ENCODE measurements at places on chromosomes 2 and 18. TPM values are rescaled to one million over a fixed set of nuclear protein-coding genes. Genes with fewer than 3 reads are reported as not detected.

- H3K27me3 ChIP-seq = no peaks in the 10 kb centered on the region
- no peak overlapping the region for H3K27ac ChIP-seq
- H3K4me3 ChIP-seq = no peak overlapping the region
- no peak for DNase-seq
- no peaks in the 10 kb centered on the region for H3K4me1 ChIP-seq
Observed at GRCh38 chr2:72096181-72096580, 51.5 kb downstream of the CYP26B1 start.

- no peaks in the 10 kb centered on the region for H3K4me1 ChIP-seq
- H3K4me3 ChIP-seq = no peak overlapping the region
- H3K27me3 ChIP-seq = no peaks in the 10 kb centered on the region
- DNase-seq = no peak
- no peaks in the 10 kb centered on the region for H3K36me3 ChIP-seq
Observed at GRCh38 chr2:239763433-239764097, 261.6 kb downstream of the NDUFA10 start.

DNA sequence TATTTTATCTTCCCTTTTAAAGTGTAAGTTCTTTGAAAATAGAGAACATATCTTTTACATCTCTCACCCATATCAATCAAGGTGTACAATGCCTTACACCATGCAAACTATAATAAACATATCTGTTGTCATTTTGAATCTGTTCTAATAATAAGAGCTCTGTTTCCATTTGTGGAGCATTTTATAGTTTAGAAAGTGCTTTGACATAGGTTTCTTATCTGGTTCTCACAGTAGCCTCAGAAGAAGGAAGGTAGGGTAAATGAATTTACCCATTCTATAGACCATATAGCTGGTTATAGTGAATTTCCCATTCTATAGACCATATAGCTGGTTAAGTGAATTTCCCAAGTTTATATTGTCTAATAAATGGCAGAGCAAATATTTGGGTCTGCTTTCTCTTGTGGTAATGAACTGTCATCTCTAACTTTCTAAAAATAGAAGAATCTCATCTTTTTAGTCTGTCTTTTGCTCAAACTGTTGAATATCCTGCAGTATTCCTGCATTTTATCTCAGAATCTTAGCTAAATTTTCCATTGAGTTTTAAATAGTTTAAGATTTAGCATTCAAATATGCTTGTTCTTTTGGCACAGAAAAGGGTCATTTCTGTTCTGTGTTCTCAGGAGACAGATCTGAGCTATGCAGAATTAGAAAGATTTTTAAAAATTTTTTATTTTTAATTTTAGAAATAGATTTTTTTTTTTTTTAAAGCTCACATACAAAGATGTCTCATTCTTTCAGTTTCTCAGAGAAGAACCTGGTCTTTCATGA, 80.7 kb upstream of the STON1 start:
- DNase-seq = no peak
- H3K27me3 ChIP-seq = no peaks in the 10 kb centered on the region
- H3K36me3 ChIP-seq = no peaks in the 10 kb centered on the region
- no peak overlapping the region for H3K27ac ChIP-seq
- no peak overlapping the region for H3K4me3 ChIP-seq

GRCh38 chr2:235666213-235666781, 172.5 kb downstream of the AGAP1 start:
- peak overlapping the region; percentile 6 for H3K4me3 ChIP-seq
- no peaks in the 10 kb centered on the region for H3K27me3 ChIP-seq
- no peak overlapping the region for H3K27ac ChIP-seq

DNA sequence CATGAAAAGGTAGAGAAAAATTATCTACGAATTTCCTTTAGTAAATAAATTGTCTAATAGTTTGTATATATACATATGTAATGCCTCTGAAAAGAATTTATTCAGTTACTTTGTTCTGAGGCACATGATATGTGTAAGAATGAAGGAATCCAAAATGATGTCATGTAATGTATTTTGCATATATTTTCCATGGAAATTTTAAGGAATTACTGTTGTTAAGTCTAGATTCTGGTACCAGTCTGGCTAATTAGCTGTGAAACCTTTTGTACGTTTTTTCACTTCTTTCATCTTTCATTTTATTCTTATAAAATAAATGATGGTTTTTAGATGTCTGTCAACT, 12.3 kb downstream of the YIPF4 start:
- peaks cover 2% of the 10 kb centered on the region for H3K4me1 ChIP-seq
- no peaks in the 10 kb centered on the region for H3K27me3 ChIP-seq
- H3K36me3 ChIP-seq = no peaks in the 10 kb centered on the region
- no peak overlapping the region for H3K4me3 ChIP-seq

- no peak overlapping the region for H3K27ac ChIP-seq
- no peaks in the 10 kb centered on the region for H3K4me1 ChIP-seq
- DNase-seq = no peak
- H3K4me3 ChIP-seq = no peak overlapping the region
- no peaks in the 10 kb centered on the region for H3K27me3 ChIP-seq
Observed at GRCh38 chr2:180934911-180935310, 45.5 kb upstream of the UBE2E3 start.

DNA sequence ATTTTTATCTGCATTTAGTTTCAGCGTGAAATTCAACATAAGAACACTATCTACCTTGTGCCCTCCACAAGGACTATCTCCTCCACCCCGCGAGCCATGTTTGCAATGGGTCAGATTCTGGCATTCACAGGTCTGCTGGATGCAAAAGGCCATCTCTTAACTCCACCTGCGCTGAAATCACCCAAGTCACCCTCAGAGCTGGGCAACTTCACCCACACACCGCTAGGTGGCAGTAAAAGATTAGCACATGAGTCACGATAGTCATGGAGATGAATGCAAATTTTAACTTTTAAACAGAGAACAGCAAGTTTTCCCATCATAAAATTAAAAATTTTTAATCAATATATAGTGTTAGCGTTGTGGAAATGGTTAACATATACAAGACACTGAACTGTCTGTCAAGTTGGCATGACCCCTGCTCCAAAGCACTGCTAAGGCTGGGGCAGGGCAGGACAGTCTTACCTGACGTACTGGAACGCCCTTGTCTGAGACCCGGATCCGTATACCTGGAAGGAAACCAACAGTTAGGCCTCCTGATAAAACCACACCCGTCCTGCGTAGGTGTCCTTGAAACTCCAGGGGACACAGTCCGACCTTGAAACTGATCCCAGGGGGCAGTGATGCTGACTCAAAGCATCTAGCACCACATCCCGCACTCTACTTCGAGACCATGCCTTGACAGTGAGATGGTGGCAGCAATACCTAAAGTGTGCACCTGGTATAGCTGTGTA, 89.6 kb downstream of the UXS1 start:
- H3K27ac ChIP-seq = no peak overlapping the region
- H3K36me3 ChIP-seq = no peaks in the 10 kb centered on the region
- H3K4me1 ChIP-seq = peaks cover 5% of the 10 kb centered on the region
- DNase-seq = peak; percentile 52
- no peak overlapping the region for H3K4me3 ChIP-seq

DNA sequence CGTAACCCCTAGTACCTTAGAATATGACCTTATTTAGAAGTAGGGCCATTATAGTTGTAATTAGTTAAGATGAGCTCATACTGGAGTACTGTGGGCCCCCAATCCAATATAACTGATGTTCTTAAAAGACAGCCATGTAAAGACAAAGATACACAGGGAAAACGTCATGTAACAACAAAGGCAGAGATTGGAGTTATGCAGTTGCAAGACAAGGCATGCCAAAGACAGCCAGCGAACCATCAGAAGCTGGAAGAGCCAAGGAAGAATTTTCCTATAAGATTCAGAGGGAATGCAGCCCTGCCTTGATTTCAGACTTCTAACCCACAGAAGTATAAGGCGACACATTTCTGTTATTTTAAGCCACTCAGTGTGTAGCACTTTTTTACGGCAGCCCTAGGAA, 55.9 kb upstream of the TLK1 start:
- no peak overlapping the region for H3K4me3 ChIP-seq
- no peaks in the 10 kb centered on the region for H3K36me3 ChIP-seq
- no peaks in the 10 kb centered on the region for H3K27me3 ChIP-seq

GRCh38 chr2:241680827-241681599, 5.6 kb downstream of the DTYMK start:
- H3K27ac ChIP-seq = no peak overlapping the region
- no peaks in the 10 kb centered on the region for H3K27me3 ChIP-seq
- no peaks in the 10 kb centered on the region for H3K36me3 ChIP-seq
- no peak overlapping the region for H3K4me3 ChIP-seq

DNA sequence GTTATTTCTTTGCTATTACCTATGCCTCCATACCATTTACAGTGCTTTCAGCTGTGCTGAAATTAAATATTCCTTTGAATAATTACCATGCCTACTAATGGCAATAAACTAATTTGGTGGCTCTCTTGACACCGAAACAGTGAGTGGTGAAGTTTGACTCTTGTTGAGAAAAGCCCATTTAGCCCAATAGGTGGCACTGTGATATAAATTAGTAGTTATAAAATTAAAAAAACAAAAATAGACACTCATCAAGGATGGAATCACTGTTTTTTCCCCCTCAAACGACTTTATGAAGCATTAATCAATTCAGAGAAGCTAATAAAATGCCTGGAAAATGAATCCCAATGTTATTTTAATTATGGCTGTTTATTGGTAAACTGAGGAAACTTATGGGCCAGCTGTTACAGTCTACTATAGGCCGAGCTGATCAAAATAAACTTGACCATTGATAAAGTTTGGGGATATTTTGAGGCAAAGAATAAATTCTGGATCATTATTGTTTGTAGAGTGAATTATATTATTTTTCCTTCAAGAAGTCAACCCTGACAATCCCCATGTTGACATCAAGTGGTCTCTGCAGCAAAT, 339.6 kb downstream of the TRIB2 start:
- no peak for DNase-seq
- H3K27ac ChIP-seq = no peak overlapping the region
- no peaks in the 10 kb centered on the region for H3K27me3 ChIP-seq
- no peaks in the 10 kb centered on the region for H3K4me1 ChIP-seq
- H3K4me3 ChIP-seq = no peak overlapping the region

GRCh38 chr2:128784626-128785306, 466.1 kb upstream of the HS6ST1 start:
- no peaks in the 10 kb centered on the region for H3K36me3 ChIP-seq
- DNase-seq = no peak
- no peak overlapping the region for H3K27ac ChIP-seq

DNA sequence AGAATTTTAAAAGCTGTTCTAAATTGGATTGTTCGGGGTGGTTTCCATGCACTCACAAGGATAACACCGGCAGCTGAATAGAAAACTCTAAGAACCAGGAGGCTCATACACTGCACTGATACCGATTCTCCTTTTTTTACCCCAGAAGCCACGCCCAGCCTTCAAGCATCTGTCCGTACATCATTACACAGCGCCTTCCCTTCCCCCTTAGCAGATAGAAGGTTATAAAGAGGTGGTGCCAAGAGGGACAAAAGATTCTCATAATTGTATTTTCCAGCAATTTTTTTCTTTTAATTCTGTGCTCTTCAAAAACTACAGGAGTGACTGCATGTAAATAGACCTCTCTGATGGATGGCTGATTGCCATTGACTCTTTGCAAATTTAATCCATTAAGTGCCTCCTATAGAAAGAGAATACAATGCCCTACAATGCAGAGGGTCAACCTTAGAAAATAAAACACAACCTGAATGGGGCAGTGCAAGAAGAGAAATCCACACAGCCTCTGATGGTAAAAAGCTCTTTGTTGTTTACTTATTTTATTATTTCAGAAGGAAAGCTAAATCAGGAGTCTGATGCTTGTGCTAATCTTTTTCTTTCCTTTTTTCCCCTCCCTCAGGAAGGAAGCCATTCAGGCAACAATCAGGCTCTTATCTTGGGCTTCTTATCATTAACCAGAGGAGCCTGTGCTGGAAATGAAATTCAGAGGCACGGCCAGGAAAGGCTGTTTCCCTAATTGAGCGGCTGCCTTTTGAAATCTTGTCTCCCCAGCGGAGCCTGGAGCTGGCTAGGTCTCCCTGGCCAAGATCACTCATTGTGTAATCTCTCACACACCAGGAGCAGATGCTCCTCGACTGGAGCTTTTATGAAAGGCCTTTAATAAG, 198.9 kb upstream of the NABP1 start:
- H3K27ac ChIP-seq = no peak overlapping the region
- H3K4me3 ChIP-seq = no peak overlapping the region
- peak; percentile 30 for DNase-seq

- no peaks in the 10 kb centered on the region for H3K36me3 ChIP-seq
- H3K4me3 ChIP-seq = no peak overlapping the region
- no peaks in the 10 kb centered on the region for H3K27me3 ChIP-seq
- DNase-seq = peak; percentile 42
- peaks cover 13% of the 10 kb centered on the region for H3K4me1 ChIP-seq
Observed at GRCh38 chr2:105403783-105404698, 5.2 kb upstream of the FHL2 start.

DNA sequence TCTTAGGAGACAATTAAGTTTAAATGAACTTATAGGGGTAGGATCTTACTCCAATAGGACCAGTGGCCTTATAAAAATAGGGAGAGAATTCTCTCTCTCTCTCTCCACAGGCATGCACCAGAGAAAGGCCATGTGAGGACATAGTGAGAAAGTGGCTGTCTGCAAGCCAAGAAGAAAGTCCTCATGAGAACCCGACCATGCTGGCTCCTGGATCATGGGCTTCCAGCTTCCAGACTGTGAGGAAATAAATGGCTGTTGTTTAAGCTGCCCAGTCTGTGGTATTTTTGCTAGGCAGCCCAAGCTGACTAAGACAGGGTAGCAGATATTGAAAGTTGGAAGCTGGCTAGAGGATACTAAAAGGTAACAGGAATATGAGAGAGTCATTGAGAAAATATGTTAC, 454.0 kb downstream of the NBAS start:
- no peaks in the 10 kb centered on the region for H3K36me3 ChIP-seq
- no peak overlapping the region for H3K27ac ChIP-seq
- H3K4me1 ChIP-seq = no peaks in the 10 kb centered on the region
- DNase-seq = no peak
- no peak overlapping the region for H3K4me3 ChIP-seq

DNA sequence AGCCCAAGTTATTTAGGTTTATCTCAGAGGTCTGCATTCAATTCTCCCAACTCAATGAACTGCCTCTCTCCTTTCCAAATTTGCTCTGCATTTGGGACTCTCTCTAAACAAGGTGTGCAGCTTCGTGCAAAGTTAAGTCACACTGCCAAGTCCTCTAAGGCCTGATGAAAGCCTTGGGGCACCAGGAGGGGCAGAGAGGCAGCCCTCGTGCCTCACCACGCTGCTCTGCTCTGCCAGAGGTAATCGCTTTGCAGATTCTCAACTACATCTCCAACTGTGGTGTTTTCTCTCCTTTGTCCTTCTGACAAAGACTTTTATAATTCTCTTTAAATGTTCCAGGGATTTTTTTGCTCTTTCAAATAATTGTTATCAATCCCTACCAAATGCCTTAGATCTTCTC, 283.0 kb downstream of the MEIS1 start:
- H3K36me3 ChIP-seq = no peaks in the 10 kb centered on the region
- H3K4me1 ChIP-seq = no peaks in the 10 kb centered on the region
- no peak overlapping the region for H3K27ac ChIP-seq
- no peak for DNase-seq
- H3K27me3 ChIP-seq = no peaks in the 10 kb centered on the region

The HIBCH gene
- 20.5 TPM for polyA plus RNA-seq

The PNPT1 gene
- 10.7 TPM for polyA plus RNA-seq

The ZNF532 gene
- 40.5 TPM for polyA plus RNA-seq

The OTX1 gene
- 0.04 TPM for polyA plus RNA-seq

The LIMS3 gene
- 3.8 TPM for polyA plus RNA-seq

The AP1S3 gene
- 0.46 TPM for polyA plus RNA-seq

The KYNU gene
- 2.2 TPM for polyA plus RNA-seq

The YWHAQ gene
- 204 TPM for polyA plus RNA-seq

The RAPGEF4 gene
- 9.9 TPM for polyA plus RNA-seq

The PJVK gene
- 5.1 TPM for polyA plus RNA-seq

Measured in ovary (tissue), 10 donors.